Endothelial cell (in vitro differentiated cells): ENCODE measurements at places on chromosomes 3 and 15.

DNA sequence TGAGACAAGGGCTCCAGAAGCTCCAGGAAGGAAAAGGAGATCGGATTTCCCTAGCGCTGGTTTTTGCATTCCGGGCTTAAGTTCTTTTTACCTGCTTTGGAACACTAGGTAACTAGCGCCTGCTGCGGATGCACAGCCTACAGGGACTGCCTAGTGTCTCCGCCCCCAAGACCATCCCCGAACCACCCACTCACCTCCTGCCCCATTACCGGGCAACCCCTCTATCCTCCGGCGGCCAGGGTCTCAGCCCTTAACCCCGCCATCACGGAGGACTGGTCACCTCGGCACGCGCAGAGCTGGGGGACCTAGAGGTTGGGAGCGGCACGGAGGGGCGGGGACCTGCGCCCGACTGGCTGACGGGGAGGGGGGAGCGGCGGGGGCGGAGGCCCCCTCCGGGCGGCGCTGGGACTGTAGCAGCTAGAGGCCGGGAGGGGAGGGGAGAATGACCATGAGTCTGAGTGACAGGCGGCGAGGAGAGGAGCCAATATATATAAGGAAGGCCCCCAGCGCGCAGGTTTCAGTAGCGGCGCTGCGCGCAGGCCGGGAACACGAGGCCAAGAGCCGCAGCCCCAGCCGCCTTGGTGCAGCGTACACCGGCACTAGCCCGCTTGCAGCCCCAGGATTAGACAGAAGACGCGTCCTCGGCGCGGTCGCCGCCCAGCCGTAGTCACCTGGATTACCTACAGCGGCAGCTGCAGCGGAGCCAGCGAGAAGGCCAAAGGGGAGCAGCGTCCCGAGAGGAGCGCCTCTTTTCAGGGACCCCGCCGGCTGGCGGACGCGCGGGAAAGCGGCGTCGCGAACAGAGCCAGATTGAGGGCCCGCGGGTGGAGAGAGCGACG, at the start of gene DLL4:
Gene DLL4 (plus strand): TSS at position 520 of the 839 bp plus-strand sequence. CDS start 329 bp downstream, outside the sequence.
- peak; percentile 97 for DNase-seq

- no peak for DNase-seq
Measured at GRCh38 chr3:156750191-156750873, 75.8 kb upstream of the LEKR1 start.

- no peak for DNase-seq
Measured at GRCh38 chr3:48748754-48749153, 31.7 kb upstream of the IP6K2 start.

DNA sequence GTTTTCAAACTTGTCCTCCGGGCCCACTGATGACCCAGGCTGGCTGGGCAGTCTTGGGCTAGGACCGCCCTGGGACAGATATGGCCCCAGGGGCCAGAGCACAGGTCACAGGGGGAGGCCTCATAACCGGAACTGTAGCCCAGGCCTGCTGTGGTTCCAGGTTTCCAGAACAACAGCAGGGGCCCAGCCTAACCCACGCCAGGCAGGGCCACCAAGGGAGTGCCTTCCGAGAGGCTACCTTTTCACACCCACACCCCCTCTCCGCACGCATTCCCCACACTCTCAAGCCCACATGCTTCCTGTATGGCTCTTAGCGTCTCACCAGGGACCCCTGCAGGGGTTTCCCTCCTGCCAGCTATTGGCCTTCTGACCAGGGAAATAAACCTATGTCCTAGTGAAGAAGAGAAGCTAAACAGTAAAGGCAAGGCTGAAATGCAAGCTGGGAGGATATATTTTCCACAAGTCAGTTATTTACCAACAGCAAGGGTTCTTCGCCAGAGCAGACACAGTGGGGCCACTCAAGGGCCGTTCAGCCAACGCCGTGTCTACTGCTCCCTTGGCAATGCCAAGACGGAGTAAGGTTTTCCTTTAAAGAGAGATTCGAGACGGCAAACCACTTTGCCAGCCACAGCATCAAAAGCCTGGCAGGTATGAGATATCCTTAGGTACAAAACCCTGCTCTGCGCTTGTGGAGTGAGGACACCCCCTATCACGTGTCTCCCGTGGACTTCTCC, 135.1 kb downstream of the ATP10A start:
- no peak for DNase-seq

GRCh38 chr3:9045371-9045770, 82.1 kb upstream of the RAD18 start:
- no peak for DNase-seq
